ENCODE measurements at places on chromosomes 5 and 9.

GRCh38 chr9:133812077-133812868, 74.1 kb upstream of the SARDH start:
- DNase-seq: no peak

DNA sequence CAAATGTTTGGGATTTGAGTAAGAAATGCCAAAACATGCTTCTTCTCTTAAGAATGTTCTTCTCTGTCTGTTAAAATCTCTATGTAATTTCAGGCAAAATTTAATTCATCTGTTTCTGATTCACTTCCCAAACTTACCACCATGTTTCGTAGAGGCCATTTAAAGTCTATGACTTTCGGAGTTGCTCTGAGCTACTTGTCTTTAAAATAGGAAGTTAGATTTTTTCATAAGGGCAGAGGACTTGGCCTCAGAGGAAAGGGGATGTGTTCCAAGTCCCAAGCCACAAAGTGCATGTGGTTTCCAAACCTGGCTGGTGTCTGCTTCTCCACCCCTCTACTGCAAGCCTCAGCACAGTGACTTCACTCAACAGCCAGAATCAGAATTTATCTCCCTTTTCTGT, 111.3 kb upstream of the ADRA1B start:
- no peak for DNase-seq

- no peak for DNase-seq
Observed at GRCh38 chr5:40879163-40879942, 29.9 kb upstream of the C7 start.

- DNase-seq: no peak
Observed at GRCh38 chr5:54775645-54776044, 209.7 kb downstream of the ESM1 start.

DNA sequence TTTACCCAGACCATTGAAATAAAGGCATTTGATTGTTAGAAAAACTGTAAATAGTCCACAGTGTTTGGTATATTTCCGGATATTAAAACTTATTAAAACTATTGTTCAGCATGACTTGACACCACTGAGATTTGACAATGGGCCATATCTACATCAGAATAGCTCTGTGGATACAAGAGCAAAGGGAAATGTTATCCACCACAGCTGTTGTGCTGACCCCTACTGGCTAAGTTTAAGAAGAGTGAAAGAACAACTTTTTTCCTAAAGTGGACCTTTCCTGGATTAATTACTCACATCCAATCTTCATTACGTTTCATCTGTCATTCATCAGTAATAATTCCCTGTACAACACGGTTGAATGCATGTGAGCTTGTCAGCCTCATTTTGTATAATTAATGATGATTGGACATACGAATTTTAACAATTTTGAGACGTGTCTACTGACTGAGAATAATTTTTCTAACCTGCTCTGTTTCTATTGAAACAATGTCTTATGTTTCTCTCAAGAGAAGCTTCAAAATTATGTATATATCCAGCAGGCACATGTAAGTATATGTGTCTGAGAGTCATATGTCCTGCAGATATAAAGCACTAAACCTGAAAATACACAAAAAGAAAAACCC, 1952.6 kb downstream of the MAT2B start:
- DNase-seq: no peak

GRCh38 chr5:113278976-113279375, 155.8 kb downstream of the TSSK1B start:
- no peak for DNase-seq

DNA sequence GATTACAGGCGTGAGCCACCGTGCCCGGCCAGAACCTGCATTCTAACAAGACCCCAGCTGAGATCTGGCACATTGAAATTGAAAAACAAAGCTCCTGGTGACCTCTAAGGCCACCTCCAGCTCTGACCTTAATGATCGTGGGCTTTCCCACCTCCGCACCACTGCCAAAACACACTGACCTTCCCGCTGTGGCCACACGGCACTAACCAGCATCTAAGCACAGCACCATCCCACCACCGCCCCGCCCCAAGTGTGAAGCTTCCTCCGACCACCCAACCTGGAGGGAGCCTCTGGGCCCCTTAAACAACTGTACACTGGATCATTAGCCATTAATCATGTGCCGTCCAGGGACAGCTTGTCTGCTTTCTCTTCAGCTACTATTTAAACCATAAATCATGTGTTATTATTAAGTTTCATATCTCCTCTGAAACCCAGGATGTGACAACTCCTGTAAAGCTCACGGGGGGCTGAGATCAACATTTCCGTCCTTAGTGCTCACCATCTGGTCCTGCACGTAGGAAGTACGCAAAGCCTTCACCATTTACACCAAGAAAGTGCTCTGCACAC, 80.6 kb downstream of the COL23A1 start:
- DNase-seq: no peak

- no peak for DNase-seq
Observed at GRCh38 chr9:137453643-137454081, 5.5 kb downstream of the NSMF start.

DNA sequence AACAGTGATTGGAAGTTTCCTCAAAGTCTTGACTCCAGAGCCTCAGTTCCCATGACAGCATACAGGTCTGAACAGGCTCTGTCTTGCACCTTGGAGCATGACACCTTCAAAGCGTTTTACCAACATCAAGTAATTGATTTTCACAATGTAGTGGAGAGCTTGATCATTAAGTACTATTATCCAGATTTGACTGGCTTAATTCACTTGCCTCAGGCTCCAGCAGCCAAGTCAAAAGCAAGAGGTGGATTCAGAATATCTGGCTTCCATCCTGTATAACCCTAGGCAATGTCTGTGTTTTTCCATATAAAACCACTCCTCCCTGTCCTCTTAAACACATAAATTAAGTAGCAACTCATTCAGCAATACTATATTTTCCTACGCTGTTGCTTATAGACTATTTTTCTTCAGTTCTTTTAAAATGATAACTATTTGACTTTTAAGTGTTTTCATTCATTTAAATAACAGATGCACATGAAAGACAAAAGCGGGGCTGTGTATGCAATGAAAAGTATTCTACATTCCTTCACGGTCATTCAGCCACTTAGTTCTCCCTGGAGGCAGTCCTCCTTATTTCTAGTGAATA, 150.8 kb upstream of the RANBP3L start:
- no peak for DNase-seq

GRCh38 chr9:129816501-129817435, 7.2 kb downstream of the TOR1A start:
- no peak for DNase-seq

DNA sequence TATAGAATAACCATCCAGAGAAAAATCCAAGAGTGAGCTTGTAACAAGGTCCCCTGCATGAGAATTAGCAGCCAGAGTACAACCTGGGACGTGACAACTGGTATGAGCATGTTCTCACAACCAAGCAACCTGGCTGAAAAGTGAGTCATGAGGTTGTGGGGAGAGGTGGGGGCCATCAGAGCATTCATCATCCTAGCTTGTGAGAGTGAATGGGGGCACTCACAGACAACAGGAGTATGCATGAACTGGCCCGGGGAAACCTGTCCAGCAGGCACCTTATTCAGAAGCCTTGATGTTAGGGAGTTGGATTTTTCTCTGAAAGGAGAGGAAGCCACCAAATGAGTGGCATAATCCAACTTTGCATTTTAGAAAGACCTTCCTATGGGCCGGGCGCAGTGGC, 113.0 kb downstream of the FRMD3 start:
- no peak for DNase-seq

DNA sequence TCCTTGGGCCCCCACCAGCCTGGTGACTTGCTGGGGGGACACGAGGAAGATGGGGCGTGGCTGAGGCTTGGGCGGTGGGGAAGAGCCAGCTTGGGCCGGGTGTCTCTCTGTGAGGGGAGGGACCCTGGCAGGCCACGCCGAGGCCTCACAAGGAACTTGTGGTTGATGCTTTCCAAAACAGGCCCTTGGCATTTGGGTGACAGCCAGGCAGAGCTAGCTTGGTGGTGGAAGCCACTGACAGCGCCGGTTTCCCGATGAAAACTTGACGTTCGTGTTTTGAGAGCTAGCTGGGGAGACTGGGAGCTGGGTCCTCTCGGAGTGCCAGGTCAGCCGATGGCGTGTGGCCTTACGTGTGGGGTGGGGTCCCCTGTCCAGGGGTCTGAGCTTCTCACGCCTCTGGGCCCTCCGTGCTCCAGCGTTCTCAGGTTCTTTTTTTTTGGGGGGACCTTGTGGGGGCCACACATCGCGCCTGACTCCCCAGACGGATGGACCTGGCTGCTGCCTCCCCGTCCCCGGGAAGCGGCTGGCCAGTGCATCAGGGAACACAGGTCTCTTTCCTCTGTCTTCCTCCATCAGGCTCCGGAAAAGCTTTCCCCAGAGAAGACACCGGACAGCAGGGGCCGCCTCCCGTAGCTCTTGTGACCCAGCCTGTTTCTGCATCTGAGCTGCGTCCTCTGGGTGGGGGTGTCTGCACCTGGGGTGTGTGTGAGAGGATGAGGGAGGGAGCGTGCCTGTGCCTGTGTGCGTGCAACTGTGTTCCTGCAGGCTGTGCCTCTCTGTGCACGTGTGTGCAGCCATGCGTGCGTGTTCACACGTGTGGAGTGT, 129.3 kb upstream of the LPCAT1 start:
- no peak for DNase-seq

- DNase-seq: no peak
Observed at GRCh38 chr5:95671826-95672225, 11.0 kb downstream of the SPATA9 start.

DNA sequence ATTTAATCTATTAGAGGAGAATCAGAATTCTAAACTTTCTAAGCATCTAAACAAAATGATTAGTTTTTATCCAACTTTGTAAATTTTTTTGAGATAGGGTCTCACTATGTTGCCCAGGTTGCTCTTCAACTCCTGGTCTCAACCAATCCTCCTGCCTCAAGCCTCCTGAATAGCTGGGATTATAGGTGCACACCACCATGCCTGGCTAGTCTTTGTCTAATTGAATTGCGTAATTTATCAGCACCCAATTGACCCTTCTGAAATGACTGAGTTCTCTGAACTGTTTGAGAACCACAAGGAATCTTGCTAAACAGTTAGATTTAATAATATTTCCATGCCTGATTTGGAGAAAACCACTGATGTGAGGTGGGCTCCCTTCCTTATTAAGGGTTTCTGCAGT, 75.7 kb downstream of the PJA2 start:
- DNase-seq: no peak

- DNase-seq: no peak
Observed at GRCh38 chr5:9207817-9208418, 338.0 kb downstream of the SEMA5A start.

DNA sequence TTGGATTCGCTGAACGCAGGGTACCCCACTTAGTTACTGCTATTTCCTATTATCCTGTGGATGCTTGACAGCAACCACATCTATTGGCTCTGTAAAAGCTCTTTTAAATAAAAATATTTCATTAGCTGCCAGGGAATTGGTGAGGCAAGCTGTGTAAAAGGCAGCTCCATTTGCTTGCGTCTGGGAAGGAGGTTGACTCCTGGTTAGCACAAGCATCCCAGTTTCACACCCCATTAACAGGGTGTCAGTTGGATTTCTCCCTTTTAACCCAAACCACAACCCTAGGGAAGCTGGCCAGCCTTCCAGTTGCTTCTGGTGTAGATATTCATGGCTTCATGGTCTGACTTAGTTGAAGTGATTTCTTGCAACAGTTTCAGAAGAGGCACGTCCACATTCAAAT, 151.0 kb downstream of the GPBP1 start:
- no peak for DNase-seq

DNA sequence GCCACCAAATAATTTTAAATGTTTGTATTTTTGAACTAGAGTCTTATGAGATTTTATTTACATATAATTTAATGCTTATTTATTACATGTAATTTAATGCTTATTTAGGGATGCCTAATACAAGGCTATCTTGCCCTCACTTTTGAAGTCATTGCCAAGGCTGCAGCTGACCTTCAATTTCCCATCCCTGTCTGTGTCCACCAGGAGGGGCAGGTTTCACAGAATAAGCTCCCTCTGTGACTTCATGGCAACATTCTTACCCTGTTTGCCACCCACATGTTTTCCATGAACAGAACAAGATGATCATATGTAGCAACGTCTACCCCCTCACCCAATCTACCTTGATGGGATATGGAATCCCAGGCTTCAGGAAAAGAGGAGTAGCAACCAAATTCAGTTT, 27.0 kb downstream of the C5 start:
- DNase-seq: no peak

GRCh38 chr9:114120192-114121014, 21.3 kb upstream of the KIF12 start:
- DNase-seq: no peak

Data from activated T-cell treated with anti-CD3 and anti-CD28 coated beads for 4 hours (primary cell).